ENCODE measurements at places on chromosomes 4 and X.

- no peak for DNase-seq
Measured at GRCh38 chr4:111707491-111707890, 437.8 kb upstream of the FAM241A start.

DNA sequence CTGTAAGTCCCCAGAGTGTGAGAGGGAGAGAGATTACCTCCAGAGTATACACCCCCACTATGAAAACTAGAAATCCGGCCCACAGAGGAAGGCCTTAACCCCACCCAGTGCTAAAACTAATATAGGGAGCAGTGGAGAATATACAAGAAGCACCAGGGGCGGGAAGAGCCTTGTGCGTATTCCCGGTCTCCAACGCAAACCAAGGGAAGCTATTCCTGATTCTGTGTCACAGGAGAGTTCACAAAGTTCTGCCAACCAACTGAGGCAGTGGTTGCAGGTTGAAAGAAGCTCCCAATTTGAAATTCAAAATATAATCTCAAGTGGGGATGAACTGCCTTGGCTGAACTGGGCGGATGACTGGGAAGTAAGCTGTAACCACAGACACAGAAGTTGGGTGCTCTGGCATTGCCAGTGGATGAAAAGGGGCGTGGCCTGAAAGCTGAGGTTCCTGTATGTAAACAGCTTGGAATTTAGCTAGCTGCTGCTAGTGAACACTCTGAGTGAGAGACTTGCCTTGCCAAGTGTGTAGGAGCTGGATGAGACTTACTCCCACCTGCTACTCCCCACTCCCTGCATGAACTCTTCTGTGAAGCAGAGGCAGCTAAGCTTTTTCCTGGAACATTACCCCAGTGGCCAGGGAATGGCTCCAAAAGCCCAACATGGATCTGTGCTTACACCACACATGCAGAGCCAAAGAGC is 32.7 kb downstream of the ELF2 start:
- no peak for DNase-seq

- no peak for DNase-seq
Measured at GRCh38 chrX:152904151-152905080, 6.5 kb downstream of the ZNF185 start.

GRCh38 chr4:168353746-168354145 is 35.2 kb upstream of the DDX60 start:
- DNase-seq = no peak

GRCh38 chr4:3239998-3240920 is 8.7 kb upstream of the MSANTD1 start:
- no peak for DNase-seq

DNA sequence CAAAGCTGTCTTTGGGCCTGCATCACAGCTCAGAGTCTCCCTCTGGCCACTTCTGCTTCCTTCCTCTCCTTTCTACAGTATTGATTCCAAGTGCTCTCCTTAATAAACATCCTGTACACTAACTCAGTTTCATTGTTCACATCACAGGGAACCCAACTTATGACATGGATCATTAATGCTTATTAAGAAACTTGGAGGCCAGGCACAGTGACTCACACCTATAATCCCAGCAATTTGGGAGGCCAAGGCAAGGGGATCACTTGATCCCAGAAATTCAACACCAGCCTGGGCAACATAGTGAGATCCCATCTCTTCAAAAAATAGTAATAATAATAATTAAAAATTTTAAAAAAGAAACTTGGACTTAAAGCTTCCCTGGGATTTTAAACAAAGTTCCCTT is 89.2 kb upstream of the EFHC2 start:
- no peak for DNase-seq

DNA sequence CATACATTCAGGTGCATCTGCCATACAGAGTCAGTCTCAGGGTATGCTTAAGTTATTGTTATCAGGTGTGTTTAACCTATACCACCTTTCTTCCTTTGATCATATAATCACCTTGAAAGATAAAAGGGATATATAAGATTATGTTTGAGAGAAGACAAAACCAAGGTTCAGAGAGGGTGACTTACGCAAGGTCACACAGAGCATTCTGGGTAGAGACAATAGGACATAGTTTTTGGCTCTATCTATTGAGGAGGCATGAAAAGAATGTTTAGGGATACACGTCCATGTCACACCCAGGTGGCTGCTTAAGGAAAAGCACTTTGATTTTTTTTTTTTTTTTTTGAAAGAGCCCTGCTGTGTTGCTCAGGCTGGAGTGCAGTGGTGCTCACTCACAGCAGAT is 327.1 kb upstream of the RPS6KA3 start:
- DNase-seq = no peak

- DNase-seq = no peak
Measured at GRCh38 chr4:108560616-108561015, 59.8 kb upstream of the RPL34 start.

- no peak for DNase-seq
Measured at GRCh38 chr4:6318206-6318605, 48.6 kb downstream of the WFS1 start.

- DNase-seq = no peak
Measured at GRCh38 chrX:25130619-25131018, 114.9 kb upstream of the ARX start.

DNA sequence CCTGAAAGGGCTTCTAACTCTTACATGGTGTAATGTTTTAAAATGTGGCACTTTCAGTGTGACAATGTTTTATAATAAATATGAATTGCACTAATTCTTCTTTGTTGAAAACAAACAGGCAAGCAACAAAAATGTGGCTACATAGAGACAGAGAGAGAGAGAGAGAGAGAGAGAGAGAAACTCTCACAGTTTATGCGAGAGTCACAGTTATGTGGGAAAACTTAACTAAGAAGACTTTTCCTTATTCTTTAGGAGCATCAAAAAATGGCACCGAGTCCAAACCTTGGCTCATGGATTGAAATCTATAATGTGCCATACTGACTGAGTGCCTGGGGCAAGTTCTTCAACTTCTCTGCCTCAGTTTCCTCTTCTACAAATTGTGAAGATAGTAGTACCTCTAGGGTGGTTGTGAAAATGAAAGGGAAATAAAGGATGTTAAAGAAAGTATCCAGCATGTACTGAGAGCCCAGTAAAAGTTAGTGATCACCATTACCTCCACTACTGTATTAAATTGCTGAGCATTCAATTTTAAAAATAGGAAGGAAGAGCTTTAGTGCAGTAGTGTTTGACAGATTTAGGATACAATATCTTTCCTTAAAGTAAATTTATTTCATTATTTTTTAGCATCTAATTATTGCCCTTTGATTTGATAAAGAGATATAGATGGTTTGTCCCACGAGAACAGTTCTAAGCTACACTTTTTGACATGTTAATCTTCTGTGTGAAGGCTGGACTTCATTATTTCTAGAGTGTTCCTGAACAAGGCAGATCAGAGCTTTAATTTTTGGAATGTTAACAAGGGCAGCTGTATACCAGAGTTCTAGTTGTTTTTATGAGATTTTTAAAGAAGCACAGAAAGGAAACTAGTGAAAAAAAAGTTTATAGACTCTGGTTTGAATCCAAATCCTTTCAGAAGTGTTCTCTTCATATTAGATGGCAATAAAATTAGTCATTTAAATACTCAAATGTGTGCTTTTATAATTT is 187.5 kb upstream of the ANK2 start:
- no peak for DNase-seq

GRCh38 chrX:69365349-69365748 is 138.8 kb upstream of the NALF2 start:
- DNase-seq = no peak

- no peak for DNase-seq
Measured at GRCh38 chr4:26361297-26361696, 40.5 kb downstream of the RBPJ start.

GRCh38 chr4:101348995-101349800 is 1.9 kb upstream of the PPP3CA start:
- DNase-seq = no peak

- no peak for DNase-seq
Measured at GRCh38 chrX:137172317-137172948, 138.6 kb upstream of the GPR101 start.

GRCh38 chr4:3756343-3757059 is 9.7 kb upstream of the ADRA2C start:
- DNase-seq = no peak

DNA sequence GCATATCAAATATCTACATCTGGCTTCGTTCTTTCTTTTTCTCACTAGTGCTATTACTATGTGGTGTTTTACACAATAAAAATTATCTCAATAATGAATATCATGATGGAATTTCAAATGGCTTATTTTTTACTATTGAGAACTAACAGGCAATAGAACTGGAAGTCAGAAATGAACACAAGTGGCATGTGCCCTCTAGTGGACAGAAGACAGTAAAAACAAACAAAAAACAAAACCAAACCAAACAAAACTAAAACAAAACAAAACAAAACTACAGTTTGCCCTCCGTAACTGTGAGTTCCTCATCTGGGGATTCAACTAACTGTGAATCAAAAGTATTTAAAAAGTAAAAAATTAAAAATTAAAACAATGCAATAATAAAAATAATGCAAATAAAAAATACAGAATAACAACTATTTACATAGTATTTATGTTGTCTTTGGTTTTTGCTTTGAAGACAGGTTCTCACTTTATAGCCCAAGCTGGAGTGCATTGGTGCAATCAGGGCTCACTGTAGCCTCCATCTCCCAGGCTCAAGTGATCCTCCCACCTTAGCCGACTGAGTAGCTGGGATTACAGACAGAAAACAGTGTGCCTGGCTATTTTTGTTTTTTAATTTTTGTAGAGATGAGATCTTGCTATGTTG is 195.6 kb upstream of the TACR3 start:
- DNase-seq = no peak
